ENCODE measurements at places on chromosomes 12 and 14.

DNA sequence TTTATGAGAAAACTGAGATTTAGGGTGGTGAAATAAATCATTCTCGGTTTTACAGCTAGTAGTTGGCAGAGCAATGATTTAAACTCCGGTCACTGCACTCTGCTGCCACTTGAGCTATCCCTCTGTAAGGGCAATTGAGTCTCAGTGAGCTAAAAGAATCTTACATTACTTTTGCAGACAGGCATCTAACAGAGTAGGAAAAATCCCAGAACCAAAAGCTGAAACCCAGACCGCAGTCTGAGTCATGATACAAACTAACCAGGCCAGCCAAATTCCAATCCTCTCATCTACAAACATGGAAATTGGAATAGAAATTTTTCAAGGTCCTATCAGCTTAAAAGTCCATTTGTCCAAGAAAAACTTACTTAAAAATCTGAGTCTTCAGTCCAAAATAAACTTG lies 73.7 kb downstream of the ANKS1B start:
- no peak for DNase-seq

DNA sequence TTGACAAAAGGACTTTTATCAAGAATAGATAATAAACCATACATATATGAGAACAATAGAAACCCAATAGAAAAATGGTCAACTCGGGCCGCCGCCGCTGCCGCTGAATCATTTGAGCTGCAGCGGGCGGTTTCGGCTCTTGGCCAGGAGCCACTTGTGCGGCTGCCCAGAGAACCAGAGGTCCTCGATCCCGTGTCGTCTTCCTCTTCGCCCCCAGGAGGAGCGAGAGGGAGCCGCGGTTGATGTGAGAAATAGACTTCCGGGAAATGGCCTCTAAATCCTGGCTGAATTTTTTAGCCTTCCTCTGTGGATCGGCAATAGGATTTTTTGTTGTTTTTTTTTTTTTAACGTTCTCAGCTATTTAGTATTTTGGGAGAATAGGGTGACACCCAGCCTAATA lies 44.8 kb downstream of the CPSF6 start:
- no peak for DNase-seq

- no peak for DNase-seq
These were observed 117.3 kb upstream of the LMNTD1 start for GRCh38 chr12:25670076-25671055.

DNA sequence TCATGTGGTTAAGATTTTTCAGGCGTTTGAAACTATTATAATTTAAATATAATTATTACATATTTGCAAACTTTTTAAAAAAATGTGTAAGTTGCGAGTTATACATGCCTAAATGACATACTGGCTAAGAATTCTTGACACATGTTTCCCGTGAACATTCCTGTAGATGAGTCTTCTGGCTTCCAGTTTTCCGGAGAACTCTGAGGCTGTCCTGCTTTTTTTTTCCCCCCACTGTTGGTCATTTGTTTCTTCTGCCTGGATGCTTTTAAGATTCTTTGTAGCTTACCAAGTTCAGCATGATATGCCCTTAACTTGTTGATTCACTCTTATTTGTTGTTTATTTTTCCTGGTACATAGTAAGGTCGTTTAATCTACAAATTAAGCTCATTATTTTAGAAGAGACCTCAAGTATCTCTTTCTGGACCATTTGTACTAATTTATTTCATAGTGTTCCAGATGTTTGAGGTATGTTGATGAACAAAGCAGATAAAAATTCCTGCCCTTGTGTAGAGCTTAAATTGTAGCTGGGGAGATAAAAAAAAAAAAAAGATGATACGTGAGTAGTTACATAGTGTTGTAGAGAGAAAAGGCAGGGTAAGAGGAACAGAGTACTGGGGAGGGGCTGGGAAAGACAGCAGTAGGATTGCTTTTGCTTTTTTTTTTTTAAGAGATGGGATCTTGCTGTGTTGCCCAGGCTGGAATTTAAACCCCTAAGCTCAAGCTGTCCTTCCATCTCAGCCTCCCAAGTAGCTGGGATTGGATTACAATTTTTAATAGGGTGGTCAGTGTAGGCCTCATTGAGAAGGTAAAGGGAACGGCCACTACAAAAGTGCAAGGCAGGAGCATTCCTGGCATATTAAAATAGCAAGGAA lies 32.8 kb downstream of the ARHGAP5 start:
- no peak for DNase-seq

DNA sequence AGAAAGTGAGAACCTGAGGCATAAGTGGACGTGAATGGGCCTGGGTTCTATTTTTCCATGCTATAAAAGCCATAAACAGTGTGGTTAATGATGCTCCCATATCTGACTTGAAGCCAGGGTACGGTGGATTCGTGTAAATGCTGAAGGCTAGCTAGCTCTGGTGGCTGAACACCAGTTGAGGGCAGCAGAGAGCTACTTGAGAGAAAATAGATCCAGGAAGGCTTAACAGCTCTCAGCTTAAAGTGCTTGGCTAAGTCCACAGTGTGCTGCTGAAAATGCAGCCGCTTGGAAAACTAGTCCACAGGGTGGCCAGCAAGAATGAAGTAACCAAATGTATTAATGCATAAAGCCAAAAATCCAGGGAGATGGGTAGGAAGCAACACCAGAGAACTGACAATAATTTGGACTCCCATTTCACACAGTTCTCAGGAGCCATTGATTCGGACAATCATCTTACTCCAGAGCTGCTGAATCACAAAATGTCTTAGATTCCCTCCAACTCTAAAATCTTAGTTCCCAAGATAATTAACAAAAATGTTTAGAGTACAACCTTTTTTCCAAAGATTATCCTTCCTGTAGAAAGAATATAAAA lies 15.0 kb upstream of the FOXG1 start:
- DNase-seq, result no peak

GRCh38 chr12:62247281-62248045 lies 12.7 kb upstream of the USP15 start:
- DNase-seq, result no peak

DNA sequence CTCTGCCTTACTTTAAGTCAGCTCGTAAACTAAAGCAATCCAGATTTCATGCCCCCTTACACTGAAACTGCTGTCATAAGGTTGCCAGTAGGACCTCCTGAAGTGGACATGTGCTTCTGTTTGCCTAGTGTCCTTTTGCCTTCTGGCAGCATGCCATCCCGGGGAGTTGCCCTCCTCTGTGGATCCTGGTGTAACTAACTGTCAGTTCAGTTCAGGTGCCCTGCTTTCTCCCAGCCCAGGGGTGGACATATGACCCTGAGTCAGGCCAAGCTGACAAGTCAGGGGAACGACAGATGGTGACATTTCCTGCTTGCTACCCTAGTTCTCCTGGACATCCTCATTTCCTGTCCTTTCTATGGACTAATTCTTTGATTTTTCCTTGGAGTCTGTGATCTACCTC lies 25.6 kb downstream of the AKAP6 start:
- no peak for DNase-seq

GRCh38 chr14:72651714-72652113 lies 242.2 kb downstream of the DPF3 start:
- no peak for DNase-seq

GRCh38 chr14:66638689-66639088 lies 130.7 kb downstream of the GPHN start:
- DNase-seq, result no peak

- no peak for DNase-seq
These were observed 47.8 kb downstream of the SLC15A5 start for GRCh38 chr12:16229676-16230075.

DNA sequence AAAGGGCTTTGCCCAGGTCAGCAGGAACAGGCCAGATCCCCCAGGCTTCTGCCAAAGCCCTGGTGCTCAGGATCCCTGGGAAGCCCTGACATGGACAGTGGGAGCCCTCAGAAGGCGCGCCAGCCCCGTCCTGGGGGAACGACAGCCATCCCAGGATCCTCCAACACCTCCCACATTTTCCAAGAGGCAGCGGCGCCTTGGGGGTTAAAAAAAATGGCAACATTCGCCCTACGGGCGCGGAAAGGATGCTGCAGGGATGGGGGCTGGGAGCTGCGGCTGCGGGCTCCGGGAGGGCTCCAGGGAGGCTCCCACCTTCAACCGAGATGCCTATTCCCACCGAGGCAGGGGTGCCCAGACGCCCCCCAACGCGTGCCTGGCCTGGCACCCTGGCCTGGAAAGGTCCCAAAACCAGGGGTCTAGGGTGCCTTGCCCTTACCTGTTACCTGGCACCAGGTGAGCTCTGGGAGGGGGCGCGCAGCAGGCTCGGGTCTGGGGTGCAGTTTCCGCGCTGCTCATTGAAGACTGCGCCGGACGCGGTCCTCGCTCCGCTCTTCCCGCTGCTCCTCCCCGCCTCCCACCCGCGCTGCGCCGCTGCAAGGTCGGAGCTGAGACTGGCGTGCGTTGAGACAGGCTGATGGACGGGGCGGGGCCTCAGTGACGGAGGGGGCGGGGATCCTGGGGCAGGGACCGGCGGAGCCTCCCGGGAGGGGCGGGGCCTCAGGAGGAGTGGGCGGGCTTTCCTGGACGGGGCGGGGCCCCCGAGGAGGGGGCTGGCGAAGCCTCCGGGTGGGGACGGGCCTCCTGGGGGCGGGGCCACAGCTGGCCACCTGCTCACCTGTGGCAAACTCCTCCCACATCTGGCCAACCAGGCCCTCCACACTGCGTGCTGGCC lies at the start of gene ABCB9:
TSS of gene ABCB9 (minus strand) at position 613 of the 892 bp plus-strand sequence. CDS start 6,228 bp downstream, outside the sequence.
- DNase-seq, result peak; percentile 89

- DNase-seq, result no peak
These were observed 6.2 kb upstream of the DIO3 start for GRCh38 chr14:101554991-101555668.

DNA sequence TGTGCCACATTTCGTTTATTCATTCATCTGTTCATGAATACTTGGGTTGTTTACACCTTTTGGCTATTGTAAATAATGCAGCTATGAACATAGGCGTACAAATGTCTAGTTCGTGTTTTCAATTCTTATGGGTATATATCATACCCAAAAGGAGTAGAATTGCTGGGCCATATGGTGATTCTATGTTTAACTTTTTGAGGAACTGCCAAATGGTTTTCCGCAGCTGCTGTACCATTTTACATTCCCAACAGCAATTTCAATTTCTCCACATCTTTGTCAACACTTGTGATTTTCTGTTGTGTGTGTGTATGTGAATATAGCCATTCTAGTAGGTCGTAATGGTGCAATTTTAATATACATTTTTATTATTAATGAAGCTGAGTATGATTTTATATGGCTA lies 326.2 kb downstream of the ETNK1 start:
- no peak for DNase-seq

- no peak for DNase-seq
These were observed 2.3 kb downstream of the ZNF410 start for GRCh38 chr14:73888971-73889370.

- DNase-seq, result no peak
These were observed 645.2 kb downstream of the VRK1 start for GRCh38 chr14:97442363-97442762.

GRCh38 chr12:92973614-92974013 lies 44.5 kb upstream of the EEA1 start:
- DNase-seq, result no peak

- DNase-seq, result no peak
These were observed 56.7 kb downstream of the PPM1H start for GRCh38 chr12:62878211-62878610.

GRCh38 chr14:22648506-22648905 lies 4.4 kb upstream of the OR6J1 start:
- DNase-seq, result no peak

GRCh38 chr12:89729946-89730459 lies 21.4 kb upstream of the ATP2B1 start:
- DNase-seq, result no peak

GRCh38 chr12:19491863-19492262 lies 52.6 kb downstream of the AEBP2 start:
- no peak for DNase-seq

DNA sequence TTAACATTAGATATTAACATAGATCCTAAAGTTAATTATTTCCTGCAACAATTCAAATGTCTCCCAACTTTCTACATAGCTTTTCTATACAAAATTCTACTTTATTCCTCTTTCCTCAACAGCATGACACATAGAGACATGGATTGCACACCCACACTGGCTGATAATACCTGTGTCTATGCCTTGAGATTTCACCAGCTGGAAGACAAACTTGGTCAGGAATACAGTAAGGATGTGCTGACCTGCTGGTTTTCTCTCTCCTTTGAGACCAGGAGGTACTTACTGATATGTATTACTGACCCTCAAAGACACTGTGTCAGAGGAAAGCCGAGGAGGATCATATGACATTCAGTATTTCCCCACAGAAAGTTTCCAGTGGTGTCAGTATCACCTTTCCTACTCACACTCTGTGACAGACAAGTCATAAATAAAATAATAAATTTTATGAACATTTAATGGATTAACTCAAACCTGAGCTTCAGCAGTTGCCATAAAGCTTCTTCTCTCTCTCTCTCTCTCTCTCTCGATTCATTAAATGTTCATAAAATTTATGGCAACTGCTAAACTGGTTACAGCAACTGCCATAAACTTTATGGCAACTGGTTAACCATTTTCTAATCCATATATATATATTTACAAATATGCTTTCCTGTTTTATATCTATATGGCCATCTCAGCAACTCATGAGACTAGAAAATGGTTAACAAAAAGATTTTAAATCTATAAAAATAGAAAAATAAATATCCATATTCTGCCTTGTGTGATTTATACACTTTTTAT lies 22.7 kb downstream of the EIF2S3B start:
- no peak for DNase-seq

- DNase-seq, result no peak
These were observed 99.8 kb downstream of the TGFB3 start for GRCh38 chr14:75881994-75882393.

DNA sequence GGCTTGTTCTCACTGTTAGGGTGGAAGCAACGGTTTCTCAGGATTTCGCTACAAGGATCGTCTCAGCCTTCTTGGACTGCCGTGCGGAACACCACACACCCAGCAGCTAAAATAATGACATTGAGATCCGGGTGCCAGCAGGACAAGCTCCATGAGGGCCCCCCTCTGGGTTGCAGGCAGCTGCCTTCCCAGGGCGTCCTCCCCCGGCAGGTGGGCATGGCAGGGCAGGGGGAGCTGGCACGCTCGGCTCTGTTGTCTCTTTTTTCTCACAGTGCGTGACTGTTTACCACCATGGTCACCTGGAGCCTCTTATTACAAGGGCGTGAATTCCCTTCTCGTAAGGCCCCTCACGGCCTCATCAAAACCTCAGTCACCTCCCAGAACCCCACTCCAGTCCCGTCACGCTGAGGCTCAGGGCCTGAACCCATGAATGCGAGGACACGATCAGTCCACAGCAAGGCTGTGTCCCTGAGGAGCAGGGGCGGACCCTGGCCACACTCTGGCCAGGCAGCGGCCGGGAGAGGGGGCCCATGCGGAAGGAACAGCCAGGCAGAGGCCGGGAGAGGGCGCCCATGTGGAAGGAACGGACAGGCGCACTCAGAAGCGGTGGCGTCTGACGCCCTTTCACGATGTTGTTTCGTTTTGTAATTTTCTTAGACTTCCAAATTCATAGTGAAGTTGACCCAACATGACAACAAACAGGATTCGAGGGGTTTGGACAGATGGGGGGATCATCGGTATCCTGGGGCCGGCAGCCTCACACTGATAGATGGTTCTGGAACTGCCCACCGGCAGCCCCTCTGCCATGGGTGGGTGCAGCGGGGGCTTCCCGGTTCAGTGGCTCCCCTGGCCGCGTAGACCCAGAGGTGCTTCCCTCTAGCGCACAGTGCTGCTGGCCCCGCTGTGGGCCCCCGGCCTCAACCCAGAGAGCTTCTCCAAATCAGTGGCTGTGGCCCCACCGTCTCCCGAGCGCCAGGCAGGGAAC lies 10.0 kb downstream of the LRCOL1 start:
- DNase-seq, result no peak

- no peak for DNase-seq
These were observed 109.5 kb downstream of the FOXG1 start for GRCh38 chr14:28875934-28876571.

GRCh38 chr12:123942911-123943648 lies 29.6 kb downstream of the CCDC92 start:
- DNase-seq, result no peak
